ENCODE measurements at places on chromosomes 16 and 17.

DNA sequence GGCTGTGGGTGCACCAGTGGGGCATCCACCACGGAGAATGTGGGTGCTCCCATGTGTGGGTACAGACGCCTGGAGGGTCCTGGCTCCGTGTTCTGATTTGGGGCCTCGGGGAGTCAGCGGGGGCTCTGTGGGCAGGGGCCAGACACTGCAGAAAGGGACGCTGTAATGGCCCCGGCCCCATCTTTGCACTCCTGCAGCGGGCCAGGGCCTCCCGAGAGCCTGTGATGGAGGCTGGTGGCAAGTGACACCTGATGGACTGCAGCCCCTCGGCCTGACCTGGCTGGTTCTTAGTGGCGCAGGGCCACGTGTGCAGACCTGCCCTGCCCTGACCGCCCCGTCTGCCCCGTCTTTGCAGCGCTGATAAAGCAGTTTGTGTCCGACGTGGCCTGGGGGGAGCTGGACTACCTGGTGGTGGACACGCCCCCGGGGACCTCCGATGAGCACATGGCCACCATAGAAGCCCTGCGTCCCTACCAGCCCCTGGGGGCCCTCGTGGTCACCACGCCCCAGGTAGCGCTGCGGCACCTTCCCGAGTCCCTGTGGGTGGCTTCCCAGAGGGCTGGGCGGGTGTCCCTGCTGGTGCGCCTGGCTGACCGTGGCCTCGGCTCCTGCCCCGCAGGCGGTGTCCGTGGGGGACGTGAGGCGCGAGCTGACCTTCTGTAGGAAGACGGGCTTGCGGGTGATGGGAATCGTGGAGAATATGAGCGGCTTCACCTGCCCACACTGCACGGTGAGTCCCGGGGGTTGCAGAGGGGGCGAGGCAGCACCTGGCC, 4.7 kb downstream of the NUBP2 start:
- DNase-seq, result no peak

GRCh38 chr17:19010729-19011505, 6.4 kb upstream of the FAM83G start:
- no peak for DNase-seq

DNA sequence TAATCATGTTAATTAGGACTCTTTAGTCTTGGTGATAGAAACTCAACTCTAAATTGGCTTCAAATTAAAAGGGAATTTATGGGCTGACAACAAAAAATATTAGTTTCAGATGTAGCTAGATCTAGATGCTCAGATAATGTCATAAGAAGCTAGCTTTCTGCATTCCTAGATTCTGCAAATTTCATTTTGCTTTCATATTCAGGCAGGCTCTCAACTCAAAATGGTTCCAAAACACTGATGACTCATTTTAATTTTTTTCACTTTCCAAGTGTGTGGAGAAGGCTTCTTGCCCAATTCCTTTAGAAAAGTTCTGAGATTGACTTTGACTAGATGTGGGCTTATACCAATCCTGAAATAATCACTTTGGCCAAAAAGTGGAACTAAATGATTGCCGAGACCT, 236.7 kb upstream of the GOT2 start:
- DNase-seq, result no peak

GRCh38 chr16:86516623-86517003, 6.3 kb downstream of the FOXF1 start:
- DNase-seq, result no peak

DNA sequence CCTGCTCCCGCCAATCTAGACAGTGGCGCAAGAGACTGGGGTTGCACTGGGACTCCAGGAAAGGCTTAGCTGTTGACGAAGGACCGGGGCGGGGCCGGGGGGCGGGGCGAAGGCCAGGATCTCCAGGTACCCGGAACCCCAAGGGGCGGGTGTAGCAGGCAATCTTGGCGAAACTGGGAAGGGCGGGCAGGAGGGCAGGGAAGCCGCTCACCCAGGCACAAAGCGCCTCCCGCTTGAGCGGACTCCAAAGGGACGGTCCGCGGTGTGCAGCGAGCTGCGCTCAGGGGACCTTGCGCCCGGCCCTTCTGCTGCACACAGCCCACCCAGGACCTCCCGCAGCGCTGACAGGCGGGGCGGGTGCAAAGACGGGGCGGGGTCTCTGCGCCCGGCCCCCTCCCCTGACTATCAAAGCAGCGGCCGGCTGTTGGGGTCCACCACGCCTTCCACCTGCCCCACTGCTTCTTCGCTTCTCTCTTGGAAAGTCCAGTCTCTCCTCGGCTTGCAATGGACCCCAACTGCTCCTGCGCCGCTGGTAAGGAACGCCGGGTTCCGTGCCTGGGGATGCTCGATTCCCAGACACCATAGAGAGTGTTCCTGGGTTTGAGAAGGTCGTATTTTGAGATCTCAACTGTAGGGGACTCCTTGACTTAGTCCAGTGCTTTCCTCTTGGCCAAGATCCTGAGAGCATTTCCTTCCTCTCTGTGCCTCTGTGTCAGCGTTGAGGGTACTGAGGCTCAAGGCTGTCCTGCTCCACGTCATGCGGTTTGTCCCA, at the start of gene MT1F:
TSS of gene MT1F (plus strand) at position 405 of the 772 bp plus-strand sequence. CDS start at position 505, 100 bp downstream.
- DNase-seq, result no peak

DNA sequence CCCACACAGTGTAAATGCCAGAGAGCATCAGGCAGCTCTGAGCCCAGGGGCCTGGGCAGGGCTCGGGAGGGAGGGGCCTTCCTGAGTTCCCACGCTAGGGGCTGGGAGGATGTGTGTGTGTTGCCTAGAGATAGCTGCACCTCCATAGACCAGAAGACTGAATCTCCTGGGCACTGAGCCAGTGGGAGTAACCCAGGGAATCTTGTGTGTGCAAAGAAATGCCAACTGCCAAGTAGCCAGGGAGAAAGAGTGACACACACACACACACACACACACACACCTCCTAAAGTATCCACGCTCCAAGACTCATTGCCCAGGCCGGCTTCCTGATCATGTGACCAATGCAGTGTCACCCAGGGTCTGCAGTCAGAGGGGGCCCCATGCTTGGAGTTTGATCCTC, 166.2 kb upstream of the RPL38 start:
- peak; percentile 61 for DNase-seq

- no peak for DNase-seq
These were observed 22.9 kb downstream of the GNPTG start for GRCh38 chr16:1374418-1375297.

DNA sequence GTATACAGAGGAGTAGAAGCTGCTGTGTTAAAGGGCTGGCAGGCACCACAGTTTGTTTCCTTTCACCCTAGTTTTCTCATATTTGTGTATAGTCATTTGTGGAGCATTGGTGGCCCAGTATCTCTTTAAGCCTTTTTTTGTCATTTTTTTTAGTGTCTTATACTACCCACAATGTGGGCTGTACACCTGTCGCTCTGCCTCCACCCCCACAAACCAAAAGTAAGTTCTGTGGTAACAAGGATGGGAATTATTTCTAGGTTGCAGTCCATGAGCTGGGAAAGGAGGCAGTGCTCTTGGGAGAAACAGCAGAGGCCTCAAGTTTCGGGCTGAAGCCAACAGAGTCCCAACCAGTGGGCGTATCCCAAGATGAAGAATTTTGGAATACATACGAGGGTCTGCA, 6.2 kb downstream of the ZNF75A start:
- DNase-seq, result no peak

- DNase-seq, result peak; percentile 50
These were observed 667 bp downstream of the OGFOD1 start for GRCh38 chr16:56451753-56452689.

DNA sequence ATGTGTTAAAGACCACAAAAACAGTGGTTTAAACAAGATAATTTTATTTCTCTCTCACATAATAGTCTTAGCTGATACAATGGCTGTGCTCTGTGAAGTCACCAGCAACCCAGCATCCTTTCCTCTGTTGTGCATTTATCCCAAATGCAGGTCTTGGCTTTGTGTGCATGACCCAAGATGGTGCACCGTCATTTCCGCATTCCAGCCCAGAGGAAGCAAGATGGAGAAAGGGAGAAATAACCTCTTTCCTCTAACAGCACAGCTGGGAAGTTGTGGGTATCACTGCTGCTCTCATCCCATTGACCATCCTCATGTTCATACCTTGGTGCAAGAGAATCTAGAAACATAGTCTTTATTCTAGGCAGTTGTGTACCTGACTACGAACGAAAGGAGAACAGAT, 21.8 kb downstream of the TMC5 start:
- DNase-seq, result no peak

DNA sequence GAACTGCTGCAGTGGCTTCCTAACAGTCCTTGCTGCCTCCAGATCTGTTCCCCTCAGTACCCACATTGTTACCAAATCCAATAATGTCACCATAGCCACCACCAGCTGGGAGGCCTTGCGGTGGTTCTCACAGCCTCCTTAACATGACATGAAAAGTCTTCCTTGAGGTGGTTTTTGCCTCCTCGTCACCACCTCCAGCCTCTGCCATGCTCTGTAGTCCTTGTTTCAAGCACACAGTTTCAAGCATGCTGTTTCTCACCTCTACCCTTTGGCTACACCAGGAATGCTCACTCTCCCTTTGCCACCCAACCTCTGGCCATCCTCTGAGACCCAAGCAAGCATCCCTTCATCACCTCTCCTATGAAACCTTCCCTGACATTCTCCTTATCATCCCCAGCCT, 47.2 kb downstream of the DNAH9 start:
- DNase-seq, result no peak

- DNase-seq, result no peak
These were observed 22.7 kb upstream of the ATP2A3 start for GRCh38 chr17:3986939-3987335.

DNA sequence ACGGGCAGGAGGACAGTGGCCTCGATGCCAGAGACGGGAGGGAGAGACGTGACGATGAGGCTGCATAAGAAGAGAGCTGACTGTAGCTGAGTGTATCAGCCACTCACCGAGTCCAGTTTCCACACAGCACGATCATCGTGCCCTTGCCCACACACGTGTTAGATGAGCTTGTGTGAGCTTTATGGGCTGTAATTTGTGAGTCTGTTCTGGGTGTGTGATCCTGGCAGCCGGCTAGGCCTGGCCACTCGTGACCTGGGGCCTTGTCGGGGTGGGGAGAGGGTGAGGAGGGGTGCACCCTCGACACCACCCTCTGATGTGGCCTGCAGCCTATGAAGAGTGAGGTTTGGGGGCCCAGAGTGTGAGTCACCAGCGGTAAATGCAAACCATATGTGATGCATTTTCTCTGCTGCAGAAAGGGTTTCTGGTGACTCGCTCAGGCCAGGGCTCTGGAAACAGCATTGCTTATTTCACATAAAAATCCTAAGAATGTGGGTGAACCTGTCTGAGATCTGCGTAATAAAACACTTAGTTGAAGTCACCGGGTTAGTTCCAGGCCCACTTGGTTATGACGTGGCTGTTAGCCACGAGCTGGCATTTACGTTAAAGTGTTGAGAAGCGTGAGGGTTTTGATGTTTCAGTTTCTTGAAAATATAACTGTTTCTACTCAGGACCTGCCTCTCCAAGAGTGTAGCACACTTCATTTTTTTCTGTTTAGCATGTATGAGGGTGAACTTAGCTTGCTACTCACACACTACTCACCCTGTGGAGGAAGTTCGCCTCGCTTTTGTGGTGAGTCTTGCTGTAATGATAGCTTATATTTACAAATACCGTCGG, 4.2 kb downstream of the METRNL start:
- no peak for DNase-seq

GRCh38 chr17:29145289-29146073, 34.7 kb downstream of the MYO18A start:
- peak; percentile 50 for DNase-seq

- no peak for DNase-seq
These were observed 182 bp downstream of the RPL26 start for GRCh38 chr17:8382880-8383142.

- DNase-seq, result no peak
These were observed 23.1 kb upstream of the C16orf78 start for GRCh38 chr16:49350265-49351095.

- no peak for DNase-seq
These were observed 27.1 kb downstream of the USP10 start for GRCh38 chr16:84726669-84727467.

GRCh38 chr17:39576187-39576586, 31.5 kb downstream of the NEUROD2 start:
- no peak for DNase-seq

DNA sequence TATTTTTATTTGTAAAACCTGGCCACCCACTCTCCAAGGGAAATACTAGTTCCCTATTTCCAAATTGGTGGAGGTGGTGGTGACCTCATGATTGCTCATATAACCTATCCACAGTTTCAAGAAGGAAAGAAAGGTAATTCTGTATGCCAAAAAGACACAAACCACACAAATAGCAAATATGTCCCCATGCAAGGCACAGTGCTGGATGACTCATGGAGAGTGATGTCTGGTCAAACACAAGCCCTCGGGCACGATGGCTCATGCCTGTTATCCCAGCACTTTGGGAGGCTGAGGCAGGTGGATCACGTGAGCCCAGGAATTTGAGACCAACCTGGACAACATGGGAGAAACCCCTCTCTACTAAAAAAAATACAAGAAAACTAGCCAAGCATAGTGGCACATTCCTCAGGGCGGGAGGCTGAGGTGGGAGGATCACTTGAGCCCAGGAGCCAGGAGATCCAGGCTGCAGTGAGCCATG, 64.2 kb downstream of the GNA13 start:
- no peak for DNase-seq

GRCh38 chr16:56469748-56470147, 18.4 kb downstream of the OGFOD1 start:
- DNase-seq, result no peak

DNA sequence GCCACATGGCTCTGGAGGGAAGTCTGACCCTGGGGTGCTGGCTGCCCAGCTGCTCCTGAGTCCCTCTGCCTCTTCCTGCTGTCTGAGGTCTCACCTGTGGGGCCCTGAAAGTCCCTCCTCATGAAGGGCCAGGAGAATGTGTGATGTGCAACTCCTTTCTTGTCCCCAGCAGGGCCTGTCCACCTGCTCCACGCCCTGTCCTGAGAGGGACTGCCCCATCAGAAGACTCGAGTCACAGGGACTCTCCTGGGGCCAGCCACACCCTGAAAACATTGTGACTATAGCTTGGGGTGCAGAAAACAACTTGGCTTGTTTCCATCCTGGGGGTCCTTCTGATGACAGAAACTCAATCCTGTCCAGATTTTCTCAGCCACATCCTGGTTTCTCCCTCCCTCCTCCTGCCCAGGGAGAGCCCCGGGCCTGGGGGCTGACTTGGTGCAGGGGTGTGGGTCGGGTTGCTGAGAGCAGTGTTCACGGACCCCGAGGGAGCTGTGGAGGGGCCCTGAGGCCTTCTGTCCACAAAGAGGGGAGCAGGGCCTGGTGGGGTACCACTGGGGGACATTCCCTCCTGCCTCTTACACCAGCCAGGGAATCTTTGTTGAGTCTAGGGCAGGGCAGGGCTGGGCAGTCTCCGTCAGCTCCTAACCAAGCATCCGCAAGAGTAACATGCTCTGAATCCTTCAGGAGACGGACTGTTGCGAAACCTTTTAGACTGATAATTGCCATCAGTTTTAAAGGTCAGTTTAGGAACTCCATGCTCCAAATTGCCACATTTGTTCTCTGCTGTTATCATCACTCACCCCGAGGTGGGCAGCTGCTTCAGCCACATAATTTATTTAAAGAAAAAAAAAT, 45.9 kb downstream of the NT5M start:
- DNase-seq, result no peak

DNA sequence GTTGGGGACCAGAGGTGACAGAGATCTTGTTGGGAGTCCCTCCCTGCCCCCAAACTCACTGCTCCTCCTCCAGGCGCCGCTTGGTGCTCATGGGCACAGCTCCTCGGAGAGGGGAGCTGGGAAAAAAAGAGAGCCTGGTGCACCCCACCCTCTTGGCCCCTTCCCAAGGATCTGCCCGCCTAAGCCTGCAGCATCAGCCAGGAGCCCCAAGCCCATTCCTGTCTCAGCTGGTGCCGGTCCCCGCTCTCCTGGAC, 400 bp downstream of the HCFC1R1 start:
- no peak for DNase-seq

- DNase-seq, result no peak
These were observed 3.9 kb upstream of the PHAF1 start for GRCh38 chr16:67105881-67106280.

GRCh38 chr17:11378506-11378905, 137.5 kb downstream of the SHISA6 start:
- no peak for DNase-seq

All from left renal cortex interstitium (tissue), 4 donors.